Activated CD4-positive, alpha-beta T cell treated with anti-CD3 and anti-CD28 coated beads, Interleukin-2, amount 50 U/mL, for 48 hours (primary cell): ENCODE measurements at places on chromosomes 6 and 20.

DNA sequence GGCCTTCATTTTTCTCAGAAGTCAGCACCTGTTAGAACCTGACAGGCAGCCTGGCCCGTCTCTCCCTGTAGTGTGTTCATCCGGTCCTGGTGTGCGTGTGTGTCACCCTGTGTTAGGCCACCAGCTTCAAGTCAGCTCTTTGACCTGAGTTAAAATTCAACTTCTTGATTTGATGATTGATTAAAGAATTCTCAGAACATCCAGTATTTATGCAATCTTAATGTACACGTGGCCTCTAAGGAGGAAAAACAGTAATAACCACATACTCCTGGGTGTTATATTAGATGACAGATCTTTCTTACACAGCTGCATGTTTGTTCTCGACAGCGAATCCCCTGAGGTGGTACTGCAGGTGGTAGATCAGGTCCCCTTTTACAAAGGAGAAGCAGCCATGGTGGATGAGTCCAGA, 19.1 kb upstream of the TMEM217 start:
- no peak for DNase-seq

- no peak for DNase-seq
Observed at GRCh38 chr20:15236812-15237211, 899.4 kb upstream of the FLRT3 start.

- DNase-seq: no peak
Observed at GRCh38 chr20:50409495-50409894, 100.7 kb upstream of the PTPN1 start.

GRCh38 chr6:26594730-26595632, 1.8 kb upstream of the ABT1 start:
- DNase-seq: peak; percentile 72

- DNase-seq: no peak
Observed at GRCh38 chr6:74117113-74117512, 421.1 kb downstream of the CD109 start.

- DNase-seq: no peak
Observed at GRCh38 chr6:144639654-144640053, 354.5 kb downstream of the UTRN start.

- no peak for DNase-seq
Observed at GRCh38 chr6:162871966-162872365, 144.2 kb downstream of the PACRG start.

GRCh38 chr6:90103056-90103800, 193.4 kb downstream of the BACH2 start:
- peak; percentile 54 for DNase-seq

DNA sequence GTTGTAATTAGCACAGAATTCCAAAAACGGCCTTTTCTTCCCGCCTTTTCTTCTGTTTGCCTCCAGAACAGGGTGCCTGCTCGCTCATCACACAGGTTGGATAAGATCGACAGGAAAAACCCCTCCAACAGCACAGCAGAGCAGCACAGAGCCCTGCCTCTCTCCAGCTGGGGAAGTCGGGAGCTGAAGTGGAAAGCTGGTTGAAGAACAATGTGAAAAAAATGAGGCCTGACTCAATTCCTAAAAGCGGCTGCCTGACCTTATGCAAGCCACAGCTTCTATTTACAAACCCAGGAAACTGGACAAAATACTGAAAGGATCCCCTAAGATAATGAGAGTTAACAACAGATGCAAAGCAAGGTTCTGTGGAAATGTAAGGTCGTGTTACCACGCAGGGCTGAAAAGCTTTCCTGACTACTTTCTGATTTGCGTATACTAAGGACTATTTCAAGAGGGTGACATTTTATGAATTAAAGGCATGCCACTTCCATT, 116.9 kb downstream of the TTLL2 start:
- DNase-seq: no peak

DNA sequence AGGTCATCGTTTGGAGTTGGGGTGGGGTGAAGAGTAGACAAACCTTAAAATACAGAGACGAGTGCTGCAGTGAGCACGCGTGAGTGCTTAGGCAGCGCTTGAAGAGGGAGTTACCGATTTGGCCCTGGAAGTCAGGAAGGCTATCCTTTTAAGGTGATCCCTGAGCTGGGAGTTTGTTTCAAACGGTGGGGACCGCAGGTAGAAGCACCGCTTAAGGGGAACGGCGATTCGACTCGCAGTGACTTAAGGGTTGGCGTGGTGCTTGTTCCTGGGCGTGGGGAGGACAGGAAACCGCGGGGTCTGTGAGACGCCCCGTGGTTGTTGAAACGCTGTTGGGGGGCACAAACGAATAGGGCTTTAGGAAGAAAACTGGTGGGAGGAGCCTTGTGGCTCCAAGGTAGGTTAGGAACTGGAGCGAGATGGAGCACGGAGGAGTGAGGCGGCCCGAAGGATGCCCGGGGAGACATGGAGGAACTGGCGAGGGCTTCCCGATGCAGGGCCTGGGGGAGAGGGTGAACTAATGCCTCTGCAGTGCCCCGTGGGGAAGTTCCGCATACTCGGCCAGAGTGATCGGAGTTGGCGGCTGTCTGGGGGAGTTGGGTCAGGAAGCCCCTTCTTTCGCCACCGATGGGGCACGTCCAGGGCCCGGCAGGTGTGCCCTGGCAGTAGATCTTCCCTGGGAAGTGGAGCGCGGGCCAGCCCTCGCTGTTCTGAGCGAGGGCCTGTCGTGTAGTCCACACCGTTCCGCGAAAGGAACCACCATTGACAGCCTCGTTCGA, 1.3 kb upstream of the CDYL start:
- DNase-seq: no peak

DNA sequence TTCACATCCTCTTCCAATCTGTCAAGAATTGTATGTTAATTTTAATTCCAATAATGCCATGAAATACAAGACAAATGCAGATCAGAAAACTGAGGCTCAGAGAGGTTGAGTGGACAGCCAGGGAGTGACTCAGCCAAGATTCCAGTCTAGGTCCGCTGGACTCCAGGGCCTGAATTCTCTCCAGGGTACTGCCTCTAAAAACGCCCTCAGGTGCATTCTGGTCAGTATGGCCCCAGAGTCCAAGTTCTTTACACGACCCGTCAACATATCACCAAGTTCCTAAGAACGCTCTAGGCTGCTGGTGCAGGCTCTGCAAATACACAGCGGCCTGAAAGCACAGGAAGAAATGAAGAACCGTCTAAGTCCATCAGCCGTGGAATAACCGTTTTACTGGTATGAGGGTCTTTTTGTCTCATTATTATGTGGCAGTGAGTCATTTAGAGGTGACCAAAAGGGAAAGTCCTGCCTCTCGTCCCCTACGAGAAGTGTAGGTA, 709 bp upstream of the ASXL1 start:
- DNase-seq: no peak

DNA sequence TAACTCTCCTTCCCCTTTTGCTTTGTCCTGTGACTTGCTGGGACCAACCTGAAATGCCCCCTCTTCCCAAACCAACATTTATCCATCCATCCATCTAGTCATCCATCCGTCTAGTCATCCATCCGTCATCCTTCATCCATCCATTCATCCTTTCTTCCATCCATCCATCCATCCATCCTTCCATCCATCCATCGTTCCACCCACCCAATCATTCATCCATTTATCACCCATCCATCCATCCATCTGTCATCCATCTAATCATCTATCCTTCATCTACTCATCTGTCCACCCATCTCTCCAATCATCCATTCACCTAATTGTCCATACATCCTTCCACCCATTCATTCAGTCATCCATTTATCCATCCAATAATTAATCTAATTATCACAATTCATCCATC, 92.7 kb downstream of the EDN3 start:
- no peak for DNase-seq

- no peak for DNase-seq
Observed at GRCh38 chr6:154161689-154162088, 122.6 kb downstream of the OPRM1 start.

DNA sequence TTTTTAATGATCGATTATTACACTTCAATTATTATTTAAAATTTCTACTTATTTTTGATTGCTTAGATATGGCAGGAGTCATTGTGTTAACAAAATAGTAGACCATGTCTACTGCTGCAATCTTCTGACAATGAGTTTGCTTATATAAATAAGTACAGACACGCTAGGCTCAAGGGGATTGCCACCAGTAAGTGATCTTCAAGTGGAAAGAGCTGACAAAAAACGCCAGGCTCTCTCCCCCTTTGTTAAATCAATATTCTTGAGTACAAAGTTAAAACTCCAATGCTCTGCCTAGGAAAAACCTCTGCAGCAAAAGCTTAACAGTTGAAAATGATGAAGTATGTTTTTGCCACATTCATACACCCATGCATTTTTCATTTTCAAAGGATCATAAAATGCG, 738.1 kb downstream of the HDGFL1 start:
- no peak for DNase-seq

- DNase-seq: no peak
Observed at GRCh38 chr20:50823319-50823718, 28.5 kb downstream of the BCAS4 start.

- DNase-seq: no peak
Observed at GRCh38 chr6:14280766-14281293, 163.3 kb downstream of the CD83 start.

GRCh38 chr6:33988121-33989015, 157.5 kb downstream of the GRM4 start:
- DNase-seq: no peak

DNA sequence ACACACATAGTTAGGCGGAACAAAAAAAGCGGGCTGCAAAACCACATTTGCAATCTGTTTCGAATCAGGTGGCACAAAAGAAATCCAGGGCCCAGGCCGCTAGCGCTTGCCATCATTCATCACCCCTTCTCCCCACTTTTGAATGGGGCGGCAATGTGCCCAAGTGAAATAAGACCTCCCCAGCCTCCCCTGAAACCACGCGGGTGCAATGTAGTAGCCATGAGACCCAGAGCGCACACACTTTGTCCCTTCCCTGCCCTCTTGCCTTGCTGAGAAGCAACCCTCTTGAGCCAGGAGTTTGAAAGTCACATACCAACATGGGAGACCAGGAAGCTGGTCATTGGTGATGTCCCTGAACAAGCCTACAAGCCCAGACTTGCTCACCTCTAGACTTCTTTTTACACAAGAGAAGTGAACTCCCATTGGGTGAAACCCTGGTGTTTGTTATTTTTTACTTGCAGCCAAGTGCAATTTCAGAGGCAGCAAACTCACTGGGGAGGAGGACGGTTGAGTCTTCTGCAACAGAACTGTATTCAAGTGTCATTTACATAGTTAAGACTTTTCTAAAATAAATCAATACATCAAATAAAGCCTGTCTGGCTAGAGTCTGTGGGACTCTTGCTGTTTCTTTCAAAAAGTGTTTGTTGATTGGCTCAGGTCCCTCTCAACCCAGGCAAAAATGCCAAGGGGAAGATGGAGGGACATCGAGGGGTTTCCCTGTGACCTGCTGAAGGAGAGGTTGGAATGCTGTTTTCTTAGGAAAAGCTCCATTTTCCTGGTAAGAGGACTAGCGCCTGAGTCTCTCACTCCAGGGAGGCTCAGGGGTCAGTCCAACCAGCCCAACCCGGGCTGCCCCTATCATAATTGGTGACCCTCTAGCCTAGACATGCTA, 138.1 kb upstream of the PTPN1 start:
- DNase-seq: no peak

DNA sequence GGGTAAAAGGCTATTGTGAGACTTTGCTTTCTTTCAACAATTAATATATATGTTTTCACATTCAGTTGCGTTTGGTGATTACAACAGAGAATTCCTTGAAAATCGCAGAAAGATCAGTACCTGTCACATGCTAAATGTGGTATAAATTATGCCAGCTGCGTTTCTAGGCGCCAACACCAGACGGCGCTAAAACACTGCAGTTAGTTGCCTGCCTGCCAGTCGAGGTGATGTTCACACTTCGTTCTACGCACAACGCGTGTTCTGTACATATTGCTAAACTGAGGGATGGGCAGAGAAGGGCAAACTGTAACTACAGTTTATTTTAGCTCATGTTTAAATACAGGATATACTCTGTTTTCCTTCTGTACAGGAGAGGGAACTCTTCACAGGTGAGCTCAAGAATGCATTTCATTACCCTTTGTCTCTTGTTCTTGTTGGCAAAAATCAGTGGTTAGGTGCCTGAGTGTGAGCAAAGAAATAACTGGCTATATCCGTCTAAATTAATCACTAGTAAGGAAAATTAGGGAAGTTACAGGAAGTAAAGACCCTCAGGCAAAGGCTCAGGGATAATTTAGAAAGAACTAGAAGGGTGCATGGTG, 100.1 kb upstream of the RGS17 start:
- DNase-seq: peak; percentile 40

DNA sequence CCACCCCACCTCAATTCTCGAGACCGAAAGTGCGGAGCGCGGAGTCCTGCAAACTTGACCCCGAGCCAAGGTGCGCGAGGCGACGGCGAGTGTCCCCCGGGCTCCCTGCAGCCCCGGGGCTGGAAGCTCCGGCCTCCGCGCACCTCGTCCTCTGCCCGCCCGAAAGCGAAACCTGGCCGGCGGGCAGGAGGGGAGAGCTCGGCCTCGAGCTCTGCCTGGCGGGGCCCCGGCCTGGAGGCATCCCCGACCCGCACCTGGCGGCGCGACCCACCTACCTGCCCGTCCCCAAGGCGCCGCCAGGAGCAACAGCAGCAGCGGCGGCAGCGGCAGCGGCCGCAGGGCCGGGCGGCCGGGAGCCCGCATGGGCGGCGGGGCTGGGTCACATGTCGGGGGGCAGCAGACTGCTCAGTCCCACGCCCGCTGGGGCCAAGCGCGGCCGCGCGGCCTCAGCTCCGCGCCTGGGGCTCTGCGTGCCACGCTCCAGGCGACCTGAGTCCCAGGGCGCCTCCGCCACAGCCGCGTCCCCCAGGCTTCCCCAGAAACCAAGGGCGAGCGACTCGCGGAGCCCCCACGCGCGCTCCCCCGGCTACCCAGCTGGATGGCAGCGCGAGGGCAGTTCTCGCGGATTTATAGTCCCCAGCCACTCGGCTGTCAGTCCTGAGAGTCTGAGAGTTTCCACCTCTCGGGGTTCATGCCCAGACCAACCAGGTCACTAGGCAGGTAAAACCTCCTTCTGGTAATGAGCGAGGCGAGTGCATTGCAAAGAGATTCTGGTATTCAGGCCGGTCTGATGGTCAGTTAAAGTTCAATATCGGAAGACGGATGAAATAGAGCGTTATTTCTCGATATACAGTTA, at the start of gene IL20RA:
Gene IL20RA, minus strand, starts transcription at position 600 of the 856 bp plus-strand sequence. Its CDS starts 237 bp downstream, at position 363.
- no peak for DNase-seq

DNA sequence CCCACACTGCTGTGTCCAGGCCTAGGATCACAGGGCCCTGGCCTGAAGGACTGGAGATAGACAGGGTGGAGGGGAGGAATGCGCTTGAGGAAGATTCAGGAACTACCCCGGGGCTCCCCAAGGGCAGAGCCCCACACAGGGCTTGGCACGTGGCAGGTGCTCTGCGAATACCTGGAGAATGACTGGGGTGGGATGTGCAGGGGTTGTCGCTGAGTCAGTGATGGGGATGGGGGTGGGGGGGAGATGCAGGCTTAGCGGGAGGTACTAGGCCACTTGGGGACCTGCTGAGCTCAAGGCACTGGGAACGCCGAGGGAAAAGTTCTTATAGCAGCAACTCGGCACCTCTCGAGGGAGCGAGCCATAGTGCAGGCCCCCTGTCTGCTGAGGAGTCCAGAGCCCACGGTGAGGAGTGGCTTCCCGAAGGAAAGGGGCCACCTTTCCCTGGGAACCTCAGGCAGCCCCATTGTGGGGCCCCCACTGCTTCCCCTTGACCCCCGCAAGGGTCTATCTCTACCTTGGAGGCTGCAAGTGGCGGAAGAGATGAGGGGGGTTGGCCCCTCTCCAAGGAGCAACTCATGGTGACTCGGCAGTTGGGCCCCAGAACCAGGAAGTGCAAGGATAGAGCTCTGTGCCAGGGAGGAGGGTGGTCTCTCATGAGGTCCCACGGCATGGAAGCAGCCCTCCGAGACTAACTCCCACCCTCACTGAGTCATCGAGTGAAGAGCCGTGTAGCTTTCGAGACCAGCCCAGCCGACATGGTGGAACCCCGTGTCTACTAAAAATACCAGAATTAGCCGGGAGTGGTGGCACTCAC, 33.1 kb downstream of the SRC start:
- no peak for DNase-seq
